ENCODE measurements at places on chromosomes 4 and X. TPM values are rescaled to one million over a fixed set of nuclear protein-coding genes. Genes with fewer than 3 reads are reported as not detected.

DNA sequence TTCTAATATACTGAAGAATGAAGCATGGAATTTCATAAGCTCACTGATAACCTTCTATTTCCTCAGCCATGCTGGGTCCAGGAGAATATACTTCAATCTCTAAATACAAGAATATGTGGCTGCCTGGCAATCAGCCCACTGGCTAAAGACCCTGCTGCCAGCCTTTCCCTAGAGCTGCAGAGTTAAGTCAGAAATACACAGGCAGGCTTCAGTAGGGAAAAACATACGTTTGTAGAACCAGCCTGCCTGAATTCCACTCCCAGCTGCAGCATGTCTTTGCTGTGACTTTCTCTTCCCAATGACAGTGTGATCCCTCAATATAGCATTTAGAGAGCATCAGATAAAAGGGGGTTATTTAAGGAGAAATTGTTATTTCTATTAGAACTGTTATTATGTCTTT lies 289.1 kb downstream of the PCDH19 start:
- no peak for DNase-seq

DNA sequence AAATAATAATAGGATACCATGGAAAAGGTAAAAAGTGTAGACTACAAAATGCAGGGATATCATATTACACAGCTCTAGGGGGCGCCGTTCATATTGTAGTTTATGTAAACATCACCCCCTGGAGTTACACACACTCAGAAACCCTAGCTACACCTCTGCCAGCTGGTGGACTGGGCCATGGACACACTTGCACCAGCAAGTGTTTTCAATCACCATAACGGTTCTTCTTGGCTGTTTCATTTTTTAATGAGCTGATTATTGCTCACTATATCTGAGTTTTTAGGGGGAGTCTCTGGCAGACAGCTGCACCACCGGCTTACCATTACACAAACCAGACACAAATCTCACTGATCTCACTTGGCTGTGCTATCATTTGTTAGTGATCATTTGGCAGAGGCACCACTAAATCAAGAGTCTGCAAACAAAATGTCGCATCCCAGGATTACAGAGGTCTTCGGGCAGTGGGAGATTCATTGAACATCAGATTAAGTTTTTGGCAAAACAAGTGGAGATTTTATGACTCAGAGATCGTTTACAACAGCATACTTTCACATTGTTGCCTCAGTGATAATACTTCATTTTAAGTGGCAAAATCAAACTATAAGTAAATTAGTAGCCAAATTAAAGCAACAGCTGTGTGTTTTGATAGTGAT lies 185.7 kb downstream of the UNC5C start:
- no peak for DNase-seq

DNA sequence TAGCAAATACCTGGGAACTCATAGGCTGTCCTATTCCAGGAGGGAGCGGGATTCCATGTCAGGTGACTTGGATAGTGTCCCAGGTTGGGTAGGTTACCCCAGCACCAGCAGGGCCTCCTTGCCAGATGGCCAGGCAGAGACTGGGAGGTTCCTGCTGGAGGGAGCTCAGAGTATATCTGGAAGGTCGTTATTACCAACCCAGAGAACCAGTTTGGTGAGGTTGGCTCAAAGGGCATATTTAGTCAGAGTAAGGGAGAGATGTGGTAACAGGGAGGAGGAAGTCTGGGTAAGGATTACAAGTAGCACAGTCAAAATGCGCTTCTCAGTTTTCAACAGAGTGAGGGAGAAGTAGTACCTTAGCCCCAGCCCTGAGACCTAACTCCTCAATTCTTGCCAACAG lies 53.3 kb upstream of the LNX1 start:
- no peak for DNase-seq

GRCh38 chr4:78218260-78218659 lies 161.1 kb downstream of the FRAS1 start:
- DNase-seq, result no peak

- DNase-seq, result no peak
Measured at GRCh38 chrX:111010111-111010510, 85.9 kb upstream of the PAK3 start.

GRCh38 chr4:123649645-123650391 lies 253.2 kb downstream of the SPRY1 start:
- no peak for DNase-seq

DNA sequence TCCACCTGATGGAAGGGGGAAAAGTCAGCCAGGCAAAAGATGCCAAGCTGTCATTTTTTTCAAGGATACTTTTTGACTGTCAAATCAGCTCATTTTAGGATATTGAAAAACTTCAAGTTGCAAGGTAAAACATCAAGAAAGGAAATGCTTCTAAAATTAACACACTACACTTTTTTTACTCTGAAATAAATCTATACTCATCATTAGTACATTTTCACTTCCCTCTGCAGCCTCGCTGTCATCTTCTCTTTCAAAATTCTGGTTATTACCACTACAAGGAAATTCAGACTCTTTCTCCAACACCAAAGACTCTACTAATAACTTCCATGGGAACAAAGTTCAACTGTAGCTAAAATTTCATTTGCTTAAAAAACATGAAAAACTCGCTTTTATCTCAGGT lies 41.6 kb downstream of the APBB2 start:
- no peak for DNase-seq

DNA sequence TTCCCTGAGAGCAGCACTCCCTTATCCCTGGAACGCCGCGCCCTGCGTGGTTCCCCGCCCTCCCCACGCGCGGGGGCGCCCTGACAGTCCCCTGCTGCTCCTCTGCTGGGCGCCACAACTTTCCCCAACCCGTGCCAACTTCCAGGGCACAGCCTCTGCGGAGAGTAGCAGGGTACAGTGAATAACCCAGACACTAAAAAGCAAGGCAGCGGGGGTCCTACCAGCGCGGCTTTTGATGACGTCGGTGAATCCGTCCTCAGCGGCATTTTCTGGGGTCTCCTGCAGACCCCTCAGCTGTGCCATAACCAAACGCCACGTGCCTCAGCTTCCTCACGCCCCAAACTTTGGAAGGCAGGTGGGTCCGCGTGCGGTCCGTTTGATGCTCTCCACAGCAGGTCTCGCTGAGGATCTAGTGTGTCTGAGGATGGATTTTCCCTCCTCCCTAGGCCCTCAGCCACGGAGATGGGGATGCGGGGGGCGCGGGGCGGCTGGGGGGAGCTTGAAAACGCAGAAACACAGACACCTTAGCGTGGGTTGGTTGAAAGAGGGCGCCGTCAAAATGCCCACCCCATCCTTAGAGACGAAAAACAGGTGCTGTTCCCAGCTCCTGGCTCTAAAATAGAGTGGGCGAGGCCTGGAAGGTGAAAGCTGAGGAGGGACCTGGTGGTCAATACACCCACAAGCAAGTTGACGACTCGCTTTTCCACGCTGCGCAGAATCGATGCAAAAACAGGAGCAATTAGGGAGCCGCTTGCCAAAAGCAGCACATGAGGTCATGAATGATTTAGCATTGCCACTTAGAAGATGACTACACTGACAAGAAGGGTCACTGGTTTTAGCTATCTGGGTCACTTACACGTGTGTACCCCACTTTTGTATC lies 405.6 kb downstream of the FAM47A start:
- peak; percentile 43 for DNase-seq

DNA sequence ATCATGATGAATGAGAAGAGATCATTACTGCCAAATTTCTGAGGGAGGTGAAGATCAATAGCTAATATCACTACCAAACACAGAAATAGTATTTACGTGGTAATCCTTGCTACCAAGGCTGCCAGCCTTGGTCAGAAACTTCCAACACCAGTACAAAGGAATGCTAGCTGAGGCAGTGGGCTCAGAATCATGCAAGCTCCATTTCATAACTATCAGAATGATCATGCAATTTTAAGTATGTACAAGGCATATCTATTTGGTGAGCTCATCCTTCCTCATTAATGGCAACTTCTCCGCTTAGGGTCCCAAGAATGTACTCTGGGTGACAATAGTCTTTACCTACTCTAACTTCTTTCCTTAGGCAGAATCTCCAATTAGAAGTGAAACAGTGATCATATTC lies 135.0 kb downstream of the GPC3 start:
- DNase-seq, result no peak

DNA sequence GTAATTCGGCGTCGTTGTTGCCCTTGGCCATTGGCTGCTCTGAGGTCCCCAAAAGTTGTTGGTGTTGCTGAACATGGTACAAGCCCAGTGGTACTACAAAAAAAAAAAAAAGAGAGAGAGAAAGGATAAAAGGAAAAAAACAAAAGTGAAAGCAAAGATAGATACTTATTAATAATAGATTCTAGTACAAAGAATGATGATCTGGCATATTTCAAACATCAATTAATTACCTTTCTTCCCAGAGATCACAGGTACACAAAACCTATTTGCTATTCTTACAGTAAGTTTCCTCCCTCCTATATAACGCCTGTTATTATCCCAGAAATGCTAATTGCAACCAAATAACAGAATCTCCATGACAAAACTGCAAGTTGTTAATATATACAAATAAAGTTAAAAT lies 188.9 kb downstream of the FBXW7 start:
- no peak for DNase-seq

DNA sequence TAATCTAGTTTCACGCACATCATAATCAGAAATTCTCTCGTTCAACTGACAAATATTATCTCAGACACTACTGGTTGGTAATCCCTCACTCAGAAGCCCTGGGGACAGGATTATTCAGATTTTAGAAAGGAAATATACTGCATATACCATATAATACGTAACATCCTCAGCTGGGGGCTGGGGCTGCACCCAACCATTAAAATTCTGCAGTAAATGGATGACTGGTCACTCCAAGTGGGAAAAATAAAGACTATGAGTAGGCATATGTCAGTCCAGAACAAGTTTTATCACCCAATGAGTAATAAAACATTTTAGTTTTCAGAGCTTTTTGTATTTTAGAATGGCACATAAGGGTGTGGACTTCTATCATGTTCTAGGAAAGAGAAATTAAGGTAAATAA lies 121.7 kb upstream of the MAP3K15 start:
- no peak for DNase-seq

GRCh38 chr4:161291222-161291621 lies 872.6 kb downstream of the FSTL5 start:
- no peak for DNase-seq

GRCh38 chr4:27828843-27829242 lies 968.2 kb downstream of the STIM2 start:
- no peak for DNase-seq

DNA sequence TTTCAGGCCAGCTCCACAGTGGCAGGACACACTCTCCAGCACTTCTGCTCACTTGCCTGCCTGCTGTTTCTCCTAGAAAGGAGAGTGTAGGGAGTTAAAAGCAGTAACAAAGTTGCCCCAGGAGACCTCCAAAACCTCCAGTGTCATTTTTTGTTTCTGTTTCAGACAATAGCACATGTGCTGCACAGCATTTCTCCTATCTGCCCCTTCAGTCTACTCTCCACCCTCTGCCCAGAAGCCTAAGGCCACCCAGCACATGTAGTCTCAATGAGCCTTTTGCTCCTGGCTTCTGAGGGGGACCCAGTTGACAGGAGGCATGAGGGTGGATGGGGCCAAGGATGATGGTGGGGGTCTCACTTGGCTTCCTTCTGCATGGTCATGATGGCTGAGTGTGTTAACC lies 329.6 kb upstream of the CLNK start:
- no peak for DNase-seq

GRCh38 chr4:123397144-123398065 lies 810 bp downstream of the SPRY1 start:
- DNase-seq, result peak; percentile 72

- no peak for DNase-seq
Measured at GRCh38 chr4:113707048-113707447, 54.5 kb downstream of the CAMK2D start.

Gene CYSLTR1
- 0.33 TPM for polyA plus RNA-seq

Gene RPS6KA6
- 8.5 TPM for polyA plus RNA-seq

Gene LINC00632
- 18.8 TPM for polyA plus RNA-seq

Gene SPANXC
- not detected for polyA plus RNA-seq

Gene PACRGL
- polyA plus RNA-seq, result 17.5 TPM

Gene MTM1
- polyA plus RNA-seq, result 5.5 TPM

Gene SPIN2A
- not detected for polyA plus RNA-seq

Gene RASGEF1B
- 8.3 TPM for polyA plus RNA-seq

Data from aorta (tissue), 5 donors.